ENCODE measurements at places on chromosomes 16 and 17. TPM values are rescaled to one million over a fixed set of nuclear protein-coding genes. Genes with fewer than 3 reads are reported as not detected.

The SKAP1 gene
- 60.5 TPM for total RNA-seq

The SNX11 gene
- 20.2 TPM for total RNA-seq

The TNP2 gene
- not detected for total RNA-seq

The PLD2 gene
- total RNA-seq = 17.6 TPM

The TEX19 gene
- total RNA-seq = 0.21 TPM

The ABCA10 gene
- 0.07 TPM for total RNA-seq

The SLFN12 gene
- 5.3 TPM for total RNA-seq

The ITGAD gene
- not detected for total RNA-seq

The GNAO1 gene
- total RNA-seq = 0.25 TPM

The SPNS3 gene
- total RNA-seq = 20.4 TPM

The CRYM gene
- not detected for total RNA-seq

The CEP295NL gene
- total RNA-seq = not detected

The FBXO39 gene
- not detected for total RNA-seq

The PDE6G gene
- 0.89 TPM for total RNA-seq

The CHST4 gene
- total RNA-seq = not detected

The LRRC37A gene
- total RNA-seq = 2.4 TPM

The PIRT gene
- not detected for total RNA-seq

The ZNF750 gene
- total RNA-seq = not detected

The CD300LB gene
- total RNA-seq = not detected

The C16orf86 gene
- 3.2 TPM for total RNA-seq

The KRT12 gene
- not detected for total RNA-seq

The TENT4B gene
- total RNA-seq = 18.4 TPM

The LPCAT2 gene
- 0.12 TPM for total RNA-seq

The LIMD2 gene
- 121 TPM for total RNA-seq

The VAT1L gene
- total RNA-seq = not detected

The NEURL4 gene
- 21.9 TPM for total RNA-seq

The SMG6 gene
- total RNA-seq = 18.8 TPM

The KRTAP17-1 gene
- total RNA-seq = not detected

The CES3 gene
- total RNA-seq = 0.17 TPM

The ITGB4 gene
- 1.0 TPM for total RNA-seq

The ABCC12 gene
- not detected for total RNA-seq

The CDRT4 gene
- total RNA-seq = 1.0 TPM

The GLYR1 gene
- 65.0 TPM for total RNA-seq

Data from activated naive CD4-positive, alpha-beta T cell treated with anti-CD3 and anti-CD28 coated beads for 36 hours (primary cell).